Testis (tissue), 5 donors: ENCODE measurements at places on chromosomes 1 and 21.

GRCh38 chr1:85027242-85027983, 20.9 kb downstream of the MCOLN3 start:
- peak; percentile 17 for DNase-seq

DNA sequence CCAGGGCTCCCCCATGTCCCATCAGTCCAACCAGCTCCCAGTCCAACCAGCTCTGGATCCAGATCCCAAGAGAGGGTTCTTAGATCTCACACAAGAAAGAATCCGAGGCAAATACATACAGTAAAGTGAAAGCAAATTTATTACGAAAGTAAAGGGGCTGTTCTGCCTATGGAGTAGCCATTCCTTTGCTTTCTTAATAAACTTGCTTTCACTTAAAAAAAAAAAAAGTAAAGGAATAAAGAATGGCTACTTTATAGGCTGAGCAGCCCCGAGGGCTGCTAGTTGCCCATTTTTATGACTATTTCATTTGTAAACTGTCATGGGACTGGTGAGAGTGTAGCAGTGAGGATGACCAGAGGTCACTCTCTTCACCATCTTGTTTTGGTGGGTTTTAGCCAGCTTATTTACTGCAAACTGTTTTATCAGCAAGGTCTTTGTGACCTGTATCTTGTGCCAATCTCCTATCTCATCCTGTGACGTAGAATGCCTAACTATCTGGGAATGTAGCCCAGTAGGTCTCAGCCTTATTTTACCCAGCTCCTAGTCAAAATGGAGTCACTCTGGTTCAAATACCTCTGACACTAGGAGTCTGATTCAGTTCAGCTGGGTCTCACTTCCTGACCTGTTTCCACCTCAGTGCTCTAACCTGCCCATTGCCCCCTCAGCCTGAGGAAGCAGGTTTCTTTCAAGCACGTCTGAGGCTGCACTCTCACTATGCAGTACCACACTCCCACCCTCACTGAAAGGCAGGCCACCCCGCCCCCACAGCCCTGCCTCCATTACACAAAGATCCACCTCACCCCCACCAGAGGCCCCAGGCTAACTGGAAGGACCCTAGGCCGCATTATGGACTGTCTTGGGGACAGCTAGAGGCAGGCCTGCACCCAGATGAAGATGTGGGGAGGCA, 26.5 kb upstream of the ATP2B4 start:
- DNase-seq = no peak

DNA sequence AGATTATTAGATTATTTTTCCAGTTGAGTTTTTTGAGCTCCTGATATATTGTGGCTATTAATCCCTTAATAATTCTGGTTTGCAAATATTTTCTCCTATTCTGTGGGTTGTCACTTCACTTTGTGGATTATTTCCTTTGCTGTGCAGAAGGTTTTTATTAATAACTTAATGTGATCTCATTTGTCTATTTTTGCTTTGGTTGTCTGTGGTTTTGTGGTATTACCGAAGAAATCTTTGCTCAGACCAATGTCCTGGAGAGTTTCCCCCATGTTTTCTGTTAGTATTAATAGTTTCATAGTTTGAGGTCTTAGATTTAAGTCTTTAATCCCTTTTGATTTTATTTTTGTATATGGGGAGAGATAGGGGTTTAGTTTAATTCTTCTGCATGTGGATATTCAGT, 7.1 kb upstream of the TBX19 start:
- DNase-seq = no peak

- no peak for DNase-seq
Observed at GRCh38 chr1:87262688-87263087, 66.0 kb upstream of the LMO4 start.

DNA sequence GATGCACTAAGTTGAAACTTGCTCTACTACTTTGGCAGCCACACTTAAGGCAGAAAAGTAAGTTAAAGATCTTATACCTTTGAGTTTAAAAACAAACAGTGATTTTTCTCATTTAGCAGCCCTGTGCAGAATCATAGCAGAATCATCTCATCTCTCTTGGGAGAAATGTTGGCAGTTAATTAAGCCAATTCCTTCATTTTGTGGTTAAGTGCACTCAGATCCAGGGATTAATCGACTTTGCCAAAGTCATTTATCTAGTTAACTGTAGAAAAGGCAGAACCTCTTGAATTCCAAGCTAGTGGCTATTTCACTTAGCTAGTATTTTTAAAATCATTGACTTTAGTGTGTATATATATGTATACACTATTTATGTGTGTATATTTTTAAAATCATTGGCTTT, 125.0 kb downstream of the GPR52 start:
- DNase-seq = no peak

DNA sequence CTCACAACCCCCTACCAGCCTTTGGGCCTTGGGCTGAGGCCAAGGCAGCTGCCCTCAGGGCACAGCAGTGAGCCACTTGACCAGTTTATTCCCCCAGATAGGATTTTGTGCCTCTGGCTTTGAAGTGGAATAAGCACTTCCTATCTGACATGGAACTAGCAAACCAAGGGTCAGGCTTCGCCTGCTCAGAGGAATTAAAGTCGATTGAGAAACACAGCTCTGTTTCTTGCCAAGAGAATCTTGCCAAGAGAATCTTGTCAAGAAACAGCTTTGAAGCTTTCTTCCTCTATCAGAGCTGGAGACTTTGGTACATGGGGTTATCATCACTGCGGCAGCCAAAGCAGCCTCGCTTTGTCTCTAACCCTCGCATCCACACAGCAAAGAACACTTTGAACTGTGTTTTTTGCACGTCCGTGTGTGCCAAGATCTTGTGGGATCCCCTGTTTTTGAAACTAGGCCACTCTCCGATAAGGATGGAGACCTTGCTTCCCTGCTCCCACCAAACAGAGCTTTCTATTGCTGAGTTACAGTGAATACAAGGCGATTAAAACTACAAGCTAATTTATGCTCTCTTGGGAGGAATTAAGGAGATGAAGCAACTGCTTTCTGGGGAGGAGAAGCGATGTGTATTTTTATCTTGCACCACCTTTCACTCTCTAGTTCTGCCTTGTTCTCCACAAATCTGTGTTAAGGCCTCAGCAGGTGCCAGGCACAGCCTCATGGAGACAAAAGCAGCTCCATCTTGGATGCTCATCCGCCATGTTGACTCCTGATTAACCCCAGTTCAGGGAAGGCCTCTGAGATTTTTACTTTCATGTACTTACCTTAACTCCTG, 67.3 kb downstream of the RHOU start:
- peak; percentile 76 for DNase-seq

DNA sequence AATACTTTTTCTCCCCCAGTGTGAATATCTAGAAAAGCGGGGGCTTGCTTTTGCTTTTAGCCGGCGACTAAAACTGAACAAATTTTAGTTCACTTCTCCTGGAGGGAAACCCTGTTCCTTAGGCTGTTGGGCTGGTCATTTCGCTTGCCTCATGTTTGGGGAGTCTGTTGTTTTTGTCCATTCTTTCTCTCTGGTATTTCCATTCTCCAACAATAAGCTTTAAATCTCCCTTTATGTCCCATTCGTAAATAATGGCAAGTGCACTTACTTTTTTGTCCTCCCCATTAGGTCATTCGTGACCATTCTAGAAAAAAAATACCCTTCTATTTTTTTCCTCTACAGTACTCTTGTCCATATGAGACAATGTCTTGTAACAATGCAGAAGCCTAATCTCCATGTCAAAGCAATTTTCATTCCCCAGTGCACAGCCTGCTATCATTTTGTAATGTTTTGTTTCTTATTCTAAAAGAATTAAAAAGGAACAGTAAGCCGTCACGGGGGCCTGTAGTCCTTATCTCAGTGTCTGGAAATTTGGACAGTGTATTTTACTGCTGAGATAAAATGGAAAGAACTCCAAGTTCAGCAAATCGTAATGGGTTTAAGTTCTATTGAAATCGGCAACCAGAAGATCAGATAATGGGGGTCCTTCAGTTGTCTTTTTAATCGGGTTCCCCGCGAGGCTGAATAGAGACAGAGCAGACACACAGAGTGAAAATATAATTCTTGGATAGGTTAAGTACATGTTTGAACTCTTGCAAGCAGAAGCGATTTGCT, 21.8 kb downstream of the PROX1 start:
- peak; percentile 54 for DNase-seq

GRCh38 chr1:204345438-204345841, 14.3 kb downstream of the PLEKHA6 start:
- DNase-seq = no peak

GRCh38 chr21:17613242-17613676, 558 bp upstream of the BTG3 start:
- peak; percentile 63 for DNase-seq

DNA sequence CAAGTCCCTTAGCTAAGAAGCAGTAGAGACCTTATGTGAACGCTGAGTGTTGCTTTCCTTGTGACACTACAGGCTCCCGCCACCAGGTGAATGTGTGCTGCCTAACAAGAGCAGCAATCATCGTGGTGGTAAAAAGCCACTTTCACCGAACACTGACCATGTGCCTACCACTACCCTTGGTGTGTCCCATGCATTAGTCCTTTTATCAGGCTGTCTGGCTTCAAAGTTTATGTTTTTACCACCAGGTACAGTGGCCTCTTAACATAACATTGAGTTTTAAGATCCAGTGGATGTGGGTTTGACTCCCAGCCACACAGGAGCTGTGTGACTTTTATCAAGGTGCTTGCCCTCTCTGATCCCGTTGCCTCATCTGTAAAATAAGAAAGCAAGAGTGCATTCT, 1.7 kb downstream of the C1QB start:
- DNase-seq = no peak

- no peak for DNase-seq
Observed at GRCh38 chr1:67634396-67634935, 50.5 kb upstream of the GADD45A start.

- DNase-seq = no peak
Observed at GRCh38 chr1:45929257-45929687, 125.9 kb downstream of the MAST2 start.

- DNase-seq = no peak
Observed at GRCh38 chr1:202624781-202625108, 85.5 kb downstream of the SYT2 start.

GRCh38 chr21:27426196-27426595, 459.3 kb upstream of the ADAMTS5 start:
- DNase-seq = no peak

GRCh38 chr1:219837274-219837993, 90.9 kb downstream of the SLC30A10 start:
- DNase-seq = peak; percentile 28

GRCh38 chr1:83554174-83554573, 444.8 kb downstream of the TTLL7 start:
- DNase-seq = peak; percentile 26

GRCh38 chr1:95179205-95179986, 54.6 kb upstream of the RWDD3 start:
- no peak for DNase-seq

- no peak for DNase-seq
Observed at GRCh38 chr1:164578479-164579200, 19.7 kb downstream of the PBX1 start.

DNA sequence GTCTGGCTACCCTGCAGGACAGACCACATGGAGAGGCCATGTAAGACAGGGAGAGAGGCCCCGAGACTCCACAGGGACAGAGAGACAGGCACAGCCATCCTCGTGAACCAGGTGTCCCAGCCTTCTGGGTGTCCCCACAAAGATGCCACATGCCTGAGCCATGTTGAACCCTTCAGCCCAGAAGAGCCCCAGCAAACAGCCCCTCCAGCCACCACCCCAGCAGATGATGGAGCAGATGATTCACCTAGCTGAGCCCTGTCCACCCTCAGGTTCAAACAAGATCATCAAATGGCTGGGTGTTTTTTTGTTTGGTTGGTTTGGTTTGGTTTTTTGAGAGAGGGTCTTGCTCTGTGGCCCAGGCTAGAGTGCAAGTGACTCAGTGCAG, 78.7 kb downstream of the DHRS3 start:
- no peak for DNase-seq

DNA sequence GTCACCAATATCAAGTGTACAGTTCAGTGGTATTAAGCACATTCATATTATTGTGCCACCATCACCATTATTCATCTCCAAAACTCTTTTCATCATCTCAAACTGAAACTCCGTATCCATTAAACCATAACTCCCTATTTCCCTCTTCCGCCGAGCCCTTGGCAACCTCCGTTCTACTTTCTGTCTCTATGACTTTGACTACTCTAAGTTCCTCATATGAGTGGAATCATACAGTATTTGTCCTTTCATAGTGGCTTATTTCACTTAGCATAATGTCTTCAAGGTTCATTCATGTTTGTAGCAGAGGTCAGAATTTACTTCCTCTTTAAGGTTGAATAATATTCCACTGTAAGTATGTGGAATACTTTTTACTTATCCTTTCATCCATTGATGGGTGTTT, 21.7 kb downstream of the SELP start:
- DNase-seq = no peak

DNA sequence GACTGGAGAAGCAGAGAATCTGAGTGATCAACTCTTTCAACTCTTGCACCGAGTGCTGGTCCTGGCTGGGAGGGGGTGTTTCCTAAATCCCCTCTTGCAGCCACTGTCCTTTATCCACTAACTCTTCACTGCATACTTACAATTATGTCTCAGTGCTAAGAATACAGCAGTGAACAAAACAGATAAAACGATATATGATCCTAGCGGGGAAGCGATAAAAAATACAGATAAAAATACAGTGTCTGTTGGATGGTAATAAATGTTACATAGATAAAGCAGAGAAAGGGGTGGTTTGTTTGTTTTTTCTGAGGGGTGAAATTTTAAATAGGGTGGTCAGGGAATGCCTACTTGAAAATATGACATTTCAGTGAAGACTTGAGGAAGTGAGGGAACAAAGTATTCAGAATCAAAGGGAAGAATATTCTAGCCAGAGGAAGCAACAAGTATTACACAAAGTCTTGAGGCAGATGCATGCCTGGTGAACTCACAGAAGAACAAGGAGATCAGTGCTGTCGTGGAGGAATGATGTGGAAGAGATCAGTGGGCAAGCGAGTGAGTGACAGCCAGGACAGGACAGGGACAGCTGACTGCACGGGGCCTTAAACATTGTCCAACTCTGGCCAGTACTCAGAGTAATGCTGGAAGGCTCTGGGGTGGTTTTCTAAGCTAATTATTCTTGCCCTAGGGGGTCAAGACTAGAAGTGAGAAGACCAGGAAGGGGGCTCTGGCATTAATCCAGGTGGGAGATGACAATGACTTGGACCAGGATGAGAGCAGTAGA, 110.0 kb downstream of the APP start:
- no peak for DNase-seq

GRCh38 chr1:146049436-146049835, 27.9 kb upstream of the HJV start:
- DNase-seq = no peak

- no peak for DNase-seq
Observed at GRCh38 chr1:45170151-45170742, 36.2 kb downstream of the ZSWIM5 start.

DNA sequence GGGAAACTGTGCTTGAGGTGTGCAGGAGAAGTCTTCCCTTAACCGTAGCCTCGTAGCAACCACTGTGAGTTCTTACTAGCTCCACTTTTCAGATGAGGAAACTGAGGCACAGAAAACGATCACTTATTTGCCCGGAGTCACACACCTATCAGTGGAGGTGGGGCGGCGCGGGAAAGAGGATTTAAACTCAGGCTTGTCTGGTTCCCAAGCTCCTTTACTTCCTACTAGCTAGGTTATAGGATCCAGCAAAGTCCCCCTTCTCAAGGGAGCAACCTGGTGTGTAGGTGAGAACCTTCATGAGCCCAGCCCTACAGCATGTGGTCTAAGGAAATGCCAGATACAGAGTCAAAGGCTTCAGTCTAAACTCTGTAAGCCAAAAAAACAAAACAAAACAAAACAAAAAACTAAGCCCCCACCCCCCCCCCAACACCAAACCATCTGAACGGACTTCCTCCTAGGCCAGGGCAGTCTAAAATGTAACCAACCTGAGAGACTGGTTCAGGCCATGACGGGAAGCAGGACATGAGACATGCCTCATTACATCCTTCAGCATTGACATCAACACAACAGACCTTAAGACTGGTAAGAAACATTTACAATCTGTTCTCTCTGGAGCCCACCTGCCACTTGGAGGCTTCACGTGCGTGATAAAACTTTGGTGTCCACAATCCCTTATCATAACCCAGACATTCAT, 709 bp upstream of the FBXO42 start:
- peak; percentile 45 for DNase-seq
